ENCODE measurements at places on chromosomes 6 and 20. TPM values are rescaled to one million over a fixed set of nuclear protein-coding genes. Genes with fewer than 3 reads are reported as not detected.

RNF146 gene
- total RNA-seq: 19.0 TPM

HEY2 gene
- 0.77 TPM for total RNA-seq

SLA2 gene
- not detected for total RNA-seq

RGS17 gene
- 8.7 TPM for total RNA-seq

MOXD1 gene
- 0.71 TPM for total RNA-seq

ACTL10 gene
- total RNA-seq: 0.18 TPM

HLA-DQB1 gene
- total RNA-seq: 0.51 TPM

TCP11 gene
- total RNA-seq: 0.06 TPM

HMGCLL1 gene
- not detected for total RNA-seq

GSTA2 gene
- total RNA-seq: not detected

CD40 gene
- total RNA-seq: not detected

GPX5 gene
- not detected for total RNA-seq

SEC63 gene
- 11.0 TPM for total RNA-seq

ENPP4 gene
- 19.6 TPM for total RNA-seq
